ENCODE measurements at places on chromosomes 7 and 10.
A peak's percentile ranks its signal among the peaks of the same experiment; 100 is the strongest.

DNA sequence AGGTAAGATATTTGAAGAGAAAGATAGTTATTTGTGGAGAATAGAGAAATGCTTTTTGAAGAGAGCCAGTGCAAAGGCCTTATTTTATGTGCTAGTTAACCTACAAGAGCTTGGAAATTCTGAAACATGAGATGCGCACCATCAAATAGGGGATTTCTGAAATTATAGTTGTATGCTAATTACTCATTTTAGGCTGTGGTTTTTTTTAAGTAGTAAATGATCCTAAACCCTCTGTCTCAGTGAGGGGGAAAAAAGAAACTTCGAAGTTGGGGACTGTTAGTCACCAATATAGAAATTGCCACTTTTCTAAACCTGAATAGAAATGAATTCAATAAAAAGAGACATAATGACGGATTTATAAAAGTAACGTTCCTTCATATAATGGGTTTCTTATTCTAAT, 119.3 kb upstream of the MDFIC start:
- no peak for DNase-seq

- no peak for DNase-seq
Observed at GRCh38 chr10:89621438-89621837, 23.6 kb downstream of the PANK1 start.

DNA sequence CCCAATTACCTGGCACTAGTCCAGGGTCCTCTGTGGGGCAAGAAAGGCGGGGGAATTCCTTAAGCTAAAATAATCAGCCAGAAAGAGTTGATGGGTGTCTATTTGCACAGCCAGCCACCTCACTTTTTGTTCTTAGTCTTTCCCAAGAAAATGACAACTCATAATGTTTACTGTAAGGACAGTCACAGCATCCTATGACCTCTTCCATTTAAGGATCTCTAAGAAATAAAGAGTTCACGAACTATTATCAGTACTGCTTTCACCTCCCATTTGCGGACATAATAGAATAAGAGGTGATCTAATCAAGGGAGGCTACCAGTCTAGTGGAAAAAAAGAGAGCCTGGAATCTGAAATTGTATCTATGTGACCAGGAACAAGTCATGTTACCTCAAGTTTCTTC, 72.4 kb upstream of the LRRC17 start:
- DNase-seq, result no peak

DNA sequence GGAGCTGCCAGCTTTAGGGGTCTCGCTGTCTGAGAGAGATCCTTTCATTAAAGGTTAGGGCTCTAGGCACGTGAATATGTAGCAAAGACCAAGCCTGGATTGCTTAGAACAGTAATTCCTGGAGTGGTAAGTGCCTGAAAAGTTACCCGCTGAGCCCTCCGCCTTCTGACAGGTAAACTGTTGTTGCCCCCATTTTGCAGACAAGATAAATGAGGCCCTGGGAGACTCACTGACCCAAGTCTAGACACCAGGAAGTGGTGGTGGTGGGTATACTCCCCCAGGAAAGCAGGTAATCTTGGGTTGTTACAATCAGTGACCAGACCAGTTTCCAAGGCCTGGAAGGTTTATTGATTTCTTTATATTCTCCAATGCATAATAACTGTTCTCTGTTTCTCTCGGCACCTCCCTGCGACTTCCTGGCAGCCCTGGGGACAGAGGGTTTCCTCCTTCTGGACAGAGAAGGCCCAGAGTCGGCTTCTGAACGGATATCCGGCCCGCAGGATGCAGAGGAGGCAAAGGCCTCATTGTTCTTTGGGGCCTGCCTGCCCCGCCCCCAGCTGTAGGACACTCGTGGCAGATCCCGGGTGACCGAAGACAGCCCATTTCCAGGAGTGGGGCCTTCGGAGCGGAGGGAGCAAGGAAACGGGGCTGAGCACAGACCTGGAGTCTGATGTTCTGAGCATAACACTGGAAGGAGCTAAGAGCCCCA, 1.3 kb upstream of the GRK5 start:
- DNase-seq, result peak; percentile 56

DNA sequence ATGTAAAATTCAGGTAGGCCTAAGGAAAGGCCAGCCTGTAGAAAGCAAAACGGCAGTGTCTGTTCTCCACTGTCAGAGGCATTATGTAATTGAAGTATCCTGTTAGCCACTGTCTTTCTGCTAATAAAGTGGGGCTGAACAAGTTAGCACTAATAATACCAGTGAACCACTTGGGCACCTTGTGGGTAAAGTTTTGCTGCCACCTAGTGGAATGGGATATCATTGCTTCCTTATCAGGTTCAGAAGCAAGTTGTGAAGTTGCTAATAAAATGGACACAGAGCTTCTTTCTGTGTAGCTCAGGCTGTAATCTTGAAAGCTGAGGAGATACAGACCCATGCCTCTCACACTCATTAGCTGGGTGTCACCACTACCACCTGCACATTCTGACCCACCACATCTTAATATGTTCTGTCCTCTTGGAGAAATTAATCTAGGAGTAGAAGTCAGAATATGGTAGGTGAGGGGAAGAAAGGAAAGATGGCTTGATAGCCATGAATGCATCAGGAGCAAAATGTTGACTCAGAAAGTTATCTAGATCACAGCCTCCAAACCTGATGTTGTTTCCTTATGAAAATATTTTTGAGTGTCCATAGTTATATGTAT, 175.1 kb downstream of the SEPTIN7 start:
- peak; percentile 89 for DNase-seq

DNA sequence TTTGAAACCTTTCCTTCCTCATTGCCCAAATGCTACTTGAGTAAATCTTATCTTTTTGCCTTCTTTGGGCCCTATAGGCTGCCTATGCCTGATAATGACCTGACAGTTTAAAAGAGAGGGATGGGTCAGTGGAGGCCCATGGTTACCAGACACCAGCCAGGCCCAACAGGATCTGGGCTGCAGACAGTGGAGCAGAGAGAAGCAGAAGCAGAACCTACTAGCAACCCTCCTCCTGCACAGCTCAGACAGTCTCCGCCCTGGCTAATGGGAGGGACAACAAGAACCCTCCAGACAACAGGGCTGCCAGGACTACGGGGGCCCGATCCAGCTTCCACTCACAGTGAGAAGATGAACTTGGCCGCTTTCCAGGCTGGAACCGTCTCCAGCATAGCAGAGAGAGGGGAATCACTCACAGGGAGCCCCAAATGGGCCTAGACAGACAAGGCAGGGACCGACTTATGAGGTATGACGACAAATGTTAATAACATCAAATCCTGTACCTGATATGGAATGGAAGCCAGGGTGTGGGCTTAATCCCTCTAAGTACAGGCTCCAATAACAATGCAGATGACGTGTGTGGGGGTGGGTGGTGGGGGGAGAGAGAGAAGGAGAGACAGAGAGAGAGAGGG, 31.7 kb upstream of the DGKI start:
- DNase-seq, result peak; percentile 54

- peak; percentile 90 for DNase-seq
Observed at GRCh38 chr7:17123020-17123419, 175.4 kb upstream of the AHR start.

DNA sequence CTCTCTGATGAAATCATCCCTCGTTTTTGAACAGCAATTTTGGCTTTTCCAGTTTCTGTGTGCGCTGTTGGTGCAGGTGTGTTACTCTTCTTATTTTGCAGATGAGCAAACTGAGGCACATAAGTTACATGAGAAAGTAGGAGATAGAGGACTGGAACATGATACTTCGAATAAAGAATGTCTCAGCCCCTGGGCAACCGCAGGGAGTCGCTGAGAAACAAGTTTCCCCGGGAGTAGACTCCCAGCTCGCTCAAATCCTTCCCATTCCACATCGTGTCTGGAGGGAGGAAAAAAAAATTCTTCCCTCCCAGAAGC, 18.0 kb downstream of the MXI1 start:
- DNase-seq, result no peak

- DNase-seq, result peak; percentile 23
Observed at GRCh38 chr7:99459087-99459486, 6.9 kb downstream of the ATP5MF start.

DNA sequence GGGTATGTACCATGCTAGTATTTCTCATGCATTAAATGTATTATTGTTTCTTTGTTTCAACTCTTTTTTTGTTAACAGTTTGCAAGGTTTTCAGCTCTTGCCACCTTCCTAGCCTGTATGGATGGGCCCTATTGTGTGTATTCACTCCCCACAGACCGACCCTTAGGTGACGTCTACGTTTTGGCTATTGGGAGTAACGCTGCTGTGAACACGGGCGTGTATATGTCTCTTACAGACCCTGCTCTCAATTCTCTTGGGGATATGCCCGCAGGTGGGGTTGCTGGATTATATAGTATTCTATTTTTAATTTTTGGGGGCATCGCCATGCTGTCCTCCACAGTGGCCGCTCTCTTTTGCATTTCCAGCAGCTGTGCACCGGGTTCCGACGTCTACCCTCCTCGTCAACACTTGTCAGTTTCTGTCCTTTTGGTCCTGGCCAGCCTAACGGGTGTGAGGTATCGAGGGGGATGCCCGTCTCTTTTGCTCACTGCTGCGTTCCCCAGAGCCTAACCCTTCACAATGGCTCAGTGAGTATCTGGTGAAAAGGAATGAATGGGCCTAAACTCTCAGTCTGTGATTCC, 64.1 kb upstream of the GNA12 start:
- DNase-seq, result no peak

DNA sequence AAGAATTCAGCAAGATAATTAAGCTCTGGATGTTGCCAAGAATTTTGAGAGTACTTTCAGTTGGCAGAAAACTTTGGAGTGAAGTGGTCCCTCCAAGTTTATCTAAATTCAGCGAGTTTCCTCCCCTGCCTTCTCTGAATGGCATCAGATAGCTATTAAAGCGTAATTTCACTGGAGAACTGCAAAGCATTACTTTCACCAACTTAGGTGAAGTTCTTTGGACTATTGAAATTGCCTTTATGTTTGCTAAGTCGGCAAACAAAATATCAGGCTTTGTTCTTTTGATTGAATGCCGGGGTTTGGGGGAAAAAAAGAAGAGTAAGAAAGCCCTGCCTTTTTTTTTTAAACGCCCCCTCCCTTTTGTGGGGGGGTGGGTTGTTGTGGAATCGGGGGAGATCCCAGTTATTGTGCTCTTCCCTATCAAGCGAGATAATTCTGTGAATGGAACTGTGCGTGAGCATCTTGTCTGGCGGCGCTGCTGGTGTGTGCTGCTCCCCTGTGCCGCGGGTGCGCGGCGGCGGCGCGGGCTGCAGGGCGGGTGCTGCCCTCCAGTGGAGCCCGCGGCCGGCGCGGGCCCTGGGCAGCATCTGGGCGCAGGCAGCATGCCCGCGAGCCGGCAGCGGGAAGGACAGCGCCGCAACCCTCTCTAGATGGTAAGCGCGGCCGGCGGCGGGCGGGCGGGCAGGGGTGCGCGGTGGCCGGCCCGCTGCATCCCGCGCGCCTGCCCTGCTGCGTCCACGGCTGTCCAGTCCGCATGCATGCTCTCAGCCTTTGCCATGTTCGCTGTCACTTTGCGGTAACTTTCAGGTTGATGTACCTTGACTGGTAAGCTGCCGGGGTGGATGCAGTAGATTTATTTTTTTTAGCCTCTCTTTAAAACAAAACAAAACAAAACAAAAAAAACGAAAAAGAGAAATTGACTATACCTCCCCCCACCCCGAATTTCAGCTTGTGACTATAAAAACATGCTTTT, 176.5 kb downstream of the TCF7L2 start:
- DNase-seq, result peak; percentile 85

DNA sequence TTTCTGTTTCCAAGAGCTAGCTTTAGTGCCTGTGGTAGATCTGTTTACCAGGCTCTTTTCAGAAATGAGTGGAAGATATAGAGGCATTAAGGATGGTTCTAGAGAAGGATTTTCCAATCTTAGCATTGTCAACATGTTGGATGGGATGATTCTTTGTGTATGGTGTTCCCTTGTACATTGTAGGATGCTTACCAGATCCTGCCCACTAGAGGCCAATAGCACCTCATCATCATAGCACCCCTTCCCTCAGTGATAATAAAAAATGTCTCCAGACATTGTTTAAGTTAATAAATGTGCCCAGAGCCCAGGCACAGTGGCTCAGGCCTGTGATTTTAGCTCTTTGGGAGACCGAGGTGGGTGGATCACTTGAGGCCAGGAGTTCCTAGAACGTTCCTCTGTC, 121.2 kb downstream of the ANKRD30A start:
- no peak for DNase-seq

DNA sequence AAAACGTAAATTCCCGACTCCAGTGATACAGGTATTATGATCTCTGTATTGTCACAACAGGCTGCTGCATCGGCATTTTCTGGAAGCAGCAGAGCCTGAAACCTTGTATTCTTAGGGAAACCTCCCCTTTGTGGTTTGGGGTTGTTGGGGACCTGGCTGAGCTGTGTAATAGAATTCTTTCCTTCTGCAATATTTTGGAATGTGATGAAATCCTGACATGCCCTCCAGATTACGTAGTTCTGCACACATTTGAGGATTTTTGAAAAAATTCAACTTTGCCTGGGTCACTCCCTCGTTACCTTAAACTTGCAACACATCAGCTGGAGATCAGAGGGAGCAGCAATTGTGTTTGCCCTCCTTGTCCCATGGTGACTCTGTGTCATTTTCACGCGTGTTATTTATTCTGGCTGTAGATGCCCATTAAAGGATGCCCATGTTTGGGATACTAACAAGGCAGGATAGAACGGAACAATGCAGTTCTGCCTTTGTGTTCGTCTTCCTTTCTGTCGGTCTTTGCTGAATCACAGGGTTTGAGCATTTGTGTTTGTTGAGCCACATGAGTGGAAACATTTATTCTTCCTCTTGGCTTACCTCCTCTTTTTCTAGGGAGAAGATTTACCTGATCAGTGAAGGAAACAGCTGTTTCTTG, 181.7 kb downstream of the TCF7L2 start:
- peak; percentile 95 for DNase-seq

- DNase-seq, result no peak
Observed at GRCh38 chr7:234708-235553, 42.6 kb downstream of the FAM20C start.

- no peak for DNase-seq
Observed at GRCh38 chr7:159027056-159027788, 117.4 kb downstream of the VIPR2 start.

DNA sequence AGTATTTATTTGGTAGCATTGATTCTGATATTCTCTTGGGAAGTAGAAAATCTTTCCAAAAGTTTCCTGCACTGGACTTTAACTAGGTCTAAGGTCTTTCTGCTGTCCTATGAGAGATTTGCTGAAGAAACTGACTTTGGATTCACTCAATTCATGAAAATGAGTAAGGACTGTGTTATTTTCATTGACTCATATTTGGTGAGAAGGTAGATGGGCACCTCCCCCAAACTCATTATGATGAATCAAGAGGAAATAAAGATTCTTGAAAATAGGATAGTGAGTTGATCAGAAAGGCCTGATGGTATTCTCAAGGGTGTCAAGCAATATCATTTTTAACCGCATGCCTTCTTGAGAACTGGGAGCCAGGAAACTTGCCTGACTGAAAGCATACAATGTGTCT, 110.3 kb downstream of the RNF133 start:
- DNase-seq, result peak; percentile 80

DNA sequence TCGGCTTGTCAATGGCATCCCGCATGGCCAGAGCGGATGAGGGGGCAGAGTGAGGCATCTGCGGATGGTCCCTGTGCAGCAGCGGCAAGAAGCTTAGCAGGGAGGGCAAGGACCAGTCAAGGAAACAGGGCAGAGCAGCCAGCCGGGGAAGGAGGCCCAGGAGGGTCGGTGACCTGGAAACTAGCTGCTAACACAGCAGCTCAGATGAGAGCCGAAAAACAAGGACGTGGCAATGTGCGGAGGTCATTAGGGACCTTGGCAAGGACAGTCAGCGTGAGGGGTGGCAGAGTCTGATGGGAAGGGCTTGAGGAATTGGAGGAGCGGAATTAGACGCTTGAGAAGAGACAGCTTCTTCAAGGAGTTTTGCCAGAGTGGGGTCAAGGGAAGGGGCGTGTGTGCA, 20.1 kb upstream of the SH2B2 start:
- DNase-seq, result no peak

All from cardiac fibroblast (primary cell).